ENCODE measurements at places on chromosomes 3 and 15.

- no peak for ATAC-seq
These were observed 61.5 kb upstream of the GALNT15 start for GRCh38 chr3:16112910-16113504.

DNA sequence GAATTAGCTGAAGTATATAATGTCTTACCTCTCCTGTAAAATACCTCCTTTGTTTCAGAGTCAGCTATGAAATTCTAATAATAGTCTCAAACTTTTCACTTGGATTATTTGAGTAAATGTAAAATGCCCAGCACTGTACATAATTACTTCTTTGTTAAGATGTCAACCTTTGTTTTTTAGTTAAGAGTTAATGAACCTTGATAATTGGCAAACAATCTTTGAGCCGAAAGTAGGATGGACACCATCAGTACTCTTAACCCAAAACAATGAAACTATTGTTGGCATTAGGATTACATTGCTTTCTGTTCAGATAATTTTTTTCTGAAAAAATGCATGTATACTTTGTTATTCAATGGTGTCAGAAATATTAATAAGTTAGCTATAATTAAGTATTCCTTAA lies 3.0 kb upstream of the NECTIN3 start:
- ATAC-seq, result no peak

GRCh38 chr3:185740133-185740532 lies 84.7 kb downstream of the IGF2BP2 start:
- ATAC-seq, result no peak

DNA sequence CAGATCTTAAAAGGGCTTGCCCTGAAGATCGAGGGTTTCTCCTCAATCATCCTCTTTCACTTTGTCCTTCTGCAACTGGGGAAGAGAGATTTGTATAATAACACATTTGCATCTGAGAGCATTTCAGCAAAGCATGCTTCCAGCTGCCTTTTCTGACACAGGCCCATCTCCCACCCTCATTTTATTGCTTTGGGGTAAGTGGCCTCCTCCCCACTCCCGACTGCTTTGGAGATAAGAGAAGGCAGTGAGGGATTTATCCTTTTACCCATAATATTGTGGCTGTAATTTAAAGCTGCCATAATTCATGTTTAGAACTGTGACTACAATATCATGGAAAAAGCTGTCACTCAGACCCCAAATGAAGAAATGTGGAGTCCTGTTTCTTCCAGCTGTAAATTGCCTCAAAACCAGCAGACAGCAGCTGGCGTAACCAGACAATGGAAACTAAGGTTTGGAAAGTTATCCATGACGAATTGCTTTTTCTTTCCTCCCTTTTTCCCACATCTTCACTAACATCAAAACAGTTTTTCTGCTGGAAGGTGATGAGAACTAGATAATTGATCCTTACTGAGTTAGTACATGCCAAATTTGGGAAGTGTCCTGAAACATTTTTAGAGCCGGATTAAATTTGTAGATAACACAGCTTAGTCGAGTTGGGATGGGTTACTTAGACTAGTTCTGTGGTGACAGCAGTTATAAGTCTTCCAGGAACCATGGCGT lies 104.2 kb upstream of the PFN2 start:
- no peak for ATAC-seq

DNA sequence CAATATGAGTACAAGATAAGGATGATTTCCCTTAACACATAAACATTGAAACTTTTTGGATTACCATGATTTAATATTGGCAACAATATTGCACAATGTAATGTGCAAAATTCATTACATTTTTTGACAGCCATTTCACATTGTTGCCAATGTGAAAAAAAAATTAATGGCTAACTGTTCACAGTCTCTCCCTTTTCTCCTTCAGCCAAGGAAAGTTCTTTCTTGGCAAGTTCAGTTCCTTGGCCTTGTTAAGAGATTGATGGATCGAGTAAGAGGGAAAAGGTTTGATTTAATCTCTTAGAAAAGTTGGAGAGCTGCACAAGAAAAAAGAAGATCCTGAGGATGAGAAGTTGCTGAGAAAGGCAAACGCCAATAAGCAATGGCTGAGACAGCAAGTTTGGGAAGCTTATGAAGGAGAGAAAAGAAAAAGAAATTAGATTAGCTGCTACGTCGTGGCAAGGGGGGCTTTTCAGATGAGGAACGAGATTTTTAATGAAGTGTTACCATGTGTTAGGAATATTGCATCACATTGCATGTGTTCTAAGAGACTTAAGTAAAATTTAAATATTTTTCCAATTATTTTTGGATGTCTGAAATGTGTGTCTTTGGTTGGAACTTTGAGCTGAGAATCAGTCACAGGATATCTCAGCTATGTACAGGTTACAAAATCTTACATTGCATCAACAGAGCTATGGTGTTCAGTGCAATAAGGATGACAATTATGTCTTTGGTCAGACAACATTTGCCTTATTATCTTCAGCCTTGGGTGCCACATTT lies 61.4 kb upstream of the ZNF280D start:
- no peak for ATAC-seq
